Purkinje cell (primary cell): ENCODE measurements at places on chromosomes 3 and 15. TPM values are rescaled to one million over a fixed set of nuclear protein-coding genes. Genes with fewer than 3 reads are reported as not detected.

The TMIE gene
- 0.13 and 0.42 TPM in 2 replicates for polyA plus RNA-seq

The CYP1A2 gene
- not detected in 2 replicates for polyA plus RNA-seq

The LTF gene
- polyA plus RNA-seq = not detected in 2 replicates

The CDC25A gene
- 0.69 and 0.94 TPM in 2 replicates for polyA plus RNA-seq

The HRG gene
- not detected in 2 replicates for polyA plus RNA-seq

The SLC33A1 gene
- polyA plus RNA-seq = 19.7 and 21.3 TPM in 2 replicates

The LHFPL4 gene
- polyA plus RNA-seq = 3.7 and 6.4 TPM in 2 replicates

The KNG1 gene
- not detected in 2 replicates for polyA plus RNA-seq

The EPHA6 gene
- polyA plus RNA-seq = 2.6 TPM in 1 of 2 replicates, not detected in the other

The ITGA11 gene
- polyA plus RNA-seq = 0.06 and 0.42 TPM in 2 replicates

The CHCHD6 gene
- polyA plus RNA-seq = 22.3 and 46.1 TPM in 2 replicates

The SAMMSON gene
- polyA plus RNA-seq = not detected in 2 replicates

The MRAS gene
- polyA plus RNA-seq = 22.5 and 24.3 TPM in 2 replicates

The MORC1 gene
- not detected in 2 replicates for polyA plus RNA-seq

The CIDEC gene
- polyA plus RNA-seq = not detected in 2 replicates

The RARB gene
- 0.74 and 3.0 TPM in 2 replicates for polyA plus RNA-seq

The CPA3 gene
- not detected in 2 replicates for polyA plus RNA-seq

The C2CD4A gene
- not detected in 2 replicates for polyA plus RNA-seq

The ANKUB1 gene
- not detected in 2 replicates for polyA plus RNA-seq

The TM6SF1 gene
- polyA plus RNA-seq = 383 and 393 TPM in 2 replicates

The CRYGS gene
- polyA plus RNA-seq = 1.8 and 3.2 TPM in 2 replicates

The SV2B gene
- 2.0 and 24.1 TPM in 2 replicates for polyA plus RNA-seq

The SKOR1 gene
- polyA plus RNA-seq = 26.2 and 35.5 TPM in 2 replicates

The PAK6 gene
- polyA plus RNA-seq = 1.1 TPM in 1 of 2 replicates, not detected in the other

The ATP8B4 gene
- 0.58 TPM in 1 of 2 replicates, not detected in the other for polyA plus RNA-seq

The CCDC54 gene
- polyA plus RNA-seq = not detected in 2 replicates

The CLSTN2 gene
- polyA plus RNA-seq = 5.5 and 10.5 TPM in 2 replicates

The DPPA2 gene
- not detected in 2 replicates for polyA plus RNA-seq

The CLEC3B gene
- polyA plus RNA-seq = not detected in 2 replicates

The SECISBP2L gene
- polyA plus RNA-seq = 146 and 184 TPM in 2 replicates
